Right atrium auricular region (tissue), 2 donors: ENCODE measurements at places on chromosomes 6 and 20.
A peak's percentile ranks its signal among the peaks of the same experiment; 100 is the strongest.

- H3K36me3 ChIP-seq, result no peaks in the 10 kb centered on the region
- H3K4me3 ChIP-seq, result no peak overlapping the region
- H3K4me1 ChIP-seq, result no peaks in the 10 kb centered on the region
- DNase-seq, result no peak
- H3K27me3 ChIP-seq, result no peaks in the 10 kb centered on the region
Observed at GRCh38 chr20:47559141-47559540, 57.5 kb downstream of the NCOA3 start.

GRCh38 chr6:127342946-127343808, at the start of gene ECHDC1:
Gene ECHDC1 (minus strand): TSS chr6:127343609. CDS start chr6:127331028, 12,581 bp downstream.
- DNase-seq, result peak; percentile 63
- no peaks in the 10 kb centered on the region for H3K27me3 ChIP-seq
- H3K36me3 ChIP-seq, result no peaks in the 10 kb centered on the region
- peak within 1 kb of the TSS; percentile 77 for H3K4me3 ChIP-seq
- H3K4me1 ChIP-seq, result no peaks in the 10 kb centered on the region
- H3K27ac ChIP-seq, result peak within 1 kb of the TSS; percentile 74

DNA sequence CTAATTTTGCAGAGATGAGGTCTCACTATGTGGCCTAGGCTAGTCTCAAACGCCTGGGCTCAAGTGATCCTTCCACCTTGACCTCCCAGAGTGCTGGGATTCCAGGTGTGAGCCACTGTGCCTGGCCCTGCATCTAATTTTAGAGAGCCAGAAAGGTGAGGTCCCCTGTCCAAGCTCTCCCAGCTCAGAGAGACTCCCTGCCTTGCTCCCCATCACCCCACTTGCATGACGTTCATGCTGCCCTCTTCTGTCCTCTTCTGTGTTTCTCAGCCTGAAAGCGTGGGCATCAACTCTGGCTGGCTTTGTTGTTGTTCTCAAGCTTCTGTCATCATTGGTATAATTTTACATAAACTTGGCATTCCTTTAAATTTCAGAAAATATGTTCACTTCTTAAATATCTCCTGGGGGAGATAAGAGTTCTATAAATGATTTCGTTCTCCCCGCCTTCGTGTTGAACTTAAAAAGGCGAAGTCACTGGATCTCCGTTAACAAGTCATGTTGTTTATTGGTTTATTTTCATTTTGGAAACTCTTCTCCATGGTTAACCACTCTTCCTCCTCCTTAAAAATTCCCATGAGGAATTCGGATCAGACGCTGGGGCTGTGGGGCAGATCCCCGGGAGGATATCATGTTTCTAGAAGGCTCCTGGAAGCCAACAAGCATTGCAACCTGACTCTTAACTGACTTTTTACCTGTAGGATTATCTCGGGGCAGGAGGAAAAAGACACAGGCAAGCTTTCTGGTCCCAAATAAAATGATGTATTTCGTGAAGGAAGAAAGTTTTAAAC, 13.2 kb upstream of the PARD6B start:
- H3K27ac ChIP-seq, result no peak overlapping the region
- H3K36me3 ChIP-seq, result no peaks in the 10 kb centered on the region
- H3K4me3 ChIP-seq, result no peak overlapping the region
- DNase-seq, result no peak
- peaks cover 14% of the 10 kb centered on the region for H3K4me1 ChIP-seq

DNA sequence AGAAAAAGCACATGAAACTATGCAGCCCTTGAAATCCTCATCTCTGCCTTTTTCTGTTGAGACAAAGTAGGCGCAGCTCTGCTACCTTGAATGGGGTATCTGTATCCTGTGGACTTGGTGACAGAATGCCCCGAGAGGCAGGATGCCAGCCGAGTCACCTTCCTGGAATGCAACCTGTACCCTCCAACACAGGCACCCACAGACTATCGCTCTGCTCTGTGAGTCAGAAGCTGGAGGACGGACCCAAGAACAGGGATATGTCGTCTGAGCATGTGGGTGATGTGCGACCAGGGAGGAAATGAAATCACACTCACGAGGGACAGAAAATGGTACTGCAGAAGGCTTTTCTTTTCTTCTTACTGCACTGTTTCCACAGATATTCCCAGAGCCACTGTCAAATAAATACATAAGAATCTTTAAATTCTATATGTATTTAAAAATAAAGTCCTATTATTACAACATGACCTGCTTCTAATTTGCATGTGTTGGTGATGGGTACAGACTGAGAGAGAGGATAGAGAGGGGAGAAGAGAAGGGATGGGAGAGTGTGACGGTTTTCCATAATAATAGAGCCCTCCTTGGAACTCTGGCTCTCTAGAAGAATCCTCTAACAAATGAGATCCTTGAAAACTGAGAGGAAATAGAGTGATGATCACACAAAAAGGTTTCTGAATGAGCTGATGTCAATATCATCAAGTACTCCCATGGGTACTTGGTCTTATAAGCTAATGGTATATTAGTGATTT, 308.1 kb downstream of the FOXC1 start:
- H3K36me3 ChIP-seq, result no peaks in the 10 kb centered on the region
- H3K4me1 ChIP-seq, result no peaks in the 10 kb centered on the region
- DNase-seq, result no peak
- H3K27ac ChIP-seq, result no peak overlapping the region

- no peaks in the 10 kb centered on the region for H3K4me1 ChIP-seq
- H3K36me3 ChIP-seq, result peaks cover 58% of the 10 kb centered on the region
Observed at GRCh38 chr6:44143731-44144130, 14.9 kb upstream of the CAPN11 start.

GRCh38 chr6:160057080-160057479, 64.5 kb upstream of the SLC22A1 start:
- no peak for DNase-seq
- peaks cover 90% of the 10 kb centered on the region for H3K36me3 ChIP-seq

DNA sequence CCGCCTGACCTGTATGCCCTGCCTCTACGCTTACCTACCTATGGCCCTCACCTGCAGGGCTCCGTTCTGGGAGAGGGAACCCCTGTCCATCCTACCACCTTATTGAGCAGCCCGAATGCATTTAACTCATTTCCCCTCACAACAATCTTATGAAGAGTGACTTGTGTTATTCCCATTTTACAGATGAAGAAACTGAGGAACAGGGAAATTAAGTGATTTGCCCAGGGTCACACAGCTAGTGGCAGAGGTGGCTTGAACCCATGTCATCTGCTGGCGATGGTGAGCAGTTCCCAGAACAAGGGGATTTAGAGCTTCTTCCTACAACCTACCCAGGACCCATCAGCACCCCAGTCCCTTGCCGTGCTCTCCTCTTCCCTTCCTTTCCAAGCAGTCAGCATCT, 42.3 kb upstream of the LRFN2 start:
- no peaks in the 10 kb centered on the region for H3K4me1 ChIP-seq
- H3K4me3 ChIP-seq, result no peak overlapping the region

DNA sequence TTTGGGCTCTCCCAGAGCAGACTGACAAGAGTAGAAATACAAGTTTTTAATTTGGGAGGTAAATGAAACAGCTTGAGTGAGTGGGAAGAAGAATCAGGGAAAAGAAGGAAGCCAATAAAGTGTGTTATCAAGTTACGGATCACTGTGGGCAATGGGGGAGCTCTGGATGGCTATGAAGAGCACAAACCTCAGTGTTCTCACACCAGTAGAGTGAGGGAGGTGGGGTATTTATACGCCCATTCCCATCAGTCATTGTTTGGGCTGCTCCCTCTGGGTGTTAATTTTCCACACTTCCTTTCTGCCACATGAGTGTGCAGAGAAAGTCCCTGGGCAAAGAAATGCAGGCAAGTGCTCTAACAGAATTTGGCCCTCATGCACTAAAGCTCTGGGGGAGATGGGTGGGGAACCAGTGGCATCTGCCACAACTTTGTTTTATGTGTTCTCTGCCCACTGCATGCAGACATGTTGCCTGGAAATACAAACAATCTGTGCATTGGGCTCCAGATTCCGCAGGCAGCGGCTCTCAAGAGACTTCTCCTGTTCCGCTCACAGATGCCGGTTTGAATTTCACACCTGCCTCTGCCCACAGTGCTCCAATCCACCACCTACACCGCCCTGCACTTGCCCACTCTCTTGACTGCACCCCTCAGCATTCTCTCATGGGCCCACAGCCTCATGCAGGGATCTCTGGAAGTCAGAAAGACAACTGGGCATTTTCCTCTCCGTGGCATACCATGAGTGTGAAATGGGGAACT, 211.1 kb upstream of the RNF24 start:
- no peak overlapping the region for H3K4me3 ChIP-seq
- no peaks in the 10 kb centered on the region for H3K4me1 ChIP-seq
- no peak for DNase-seq
- no peaks in the 10 kb centered on the region for H3K36me3 ChIP-seq

GRCh38 chr20:32356622-32357374, 1.3 kb upstream of the ASXL1 start:
- H3K4me3 ChIP-seq, result peak overlapping the region; percentile 90
- H3K27me3 ChIP-seq, result no peaks in the 10 kb centered on the region
- no peak for DNase-seq
- H3K36me3 ChIP-seq, result no peaks in the 10 kb centered on the region
- peak overlapping the region; percentile 98 for H3K27ac ChIP-seq

- H3K27ac ChIP-seq, result no peak overlapping the region
- no peaks in the 10 kb centered on the region for H3K4me1 ChIP-seq
- DNase-seq, result no peak
- H3K27me3 ChIP-seq, result no peaks in the 10 kb centered on the region
- H3K36me3 ChIP-seq, result no peaks in the 10 kb centered on the region
- H3K4me3 ChIP-seq, result no peak overlapping the region
Observed at GRCh38 chr6:25050356-25050755, 114.6 kb upstream of the RIPOR2 start.

DNA sequence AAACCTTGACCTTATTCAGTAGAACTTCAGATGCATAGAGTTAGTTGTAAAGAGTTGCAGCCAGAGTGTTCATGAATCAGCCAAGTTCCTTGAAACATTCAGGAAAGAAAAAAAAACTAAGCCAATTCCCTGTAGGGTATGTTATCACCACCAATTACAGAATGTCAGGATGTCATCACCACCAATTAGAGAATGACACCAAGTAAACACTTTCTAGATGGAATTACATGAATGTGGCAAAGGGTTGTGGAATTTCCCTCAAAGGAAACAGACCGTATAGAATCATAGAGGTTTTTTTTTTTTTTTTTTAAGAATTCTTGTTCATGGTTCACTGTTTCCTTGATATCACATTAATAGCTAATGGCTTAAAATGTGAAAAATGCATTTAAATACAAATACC, 472.1 kb upstream of the RNF217 start:
- DNase-seq, result no peak
- no peaks in the 10 kb centered on the region for H3K27me3 ChIP-seq
- H3K27ac ChIP-seq, result no peak overlapping the region
- H3K4me3 ChIP-seq, result no peak overlapping the region
- no peaks in the 10 kb centered on the region for H3K36me3 ChIP-seq
- no peaks in the 10 kb centered on the region for H3K4me1 ChIP-seq

DNA sequence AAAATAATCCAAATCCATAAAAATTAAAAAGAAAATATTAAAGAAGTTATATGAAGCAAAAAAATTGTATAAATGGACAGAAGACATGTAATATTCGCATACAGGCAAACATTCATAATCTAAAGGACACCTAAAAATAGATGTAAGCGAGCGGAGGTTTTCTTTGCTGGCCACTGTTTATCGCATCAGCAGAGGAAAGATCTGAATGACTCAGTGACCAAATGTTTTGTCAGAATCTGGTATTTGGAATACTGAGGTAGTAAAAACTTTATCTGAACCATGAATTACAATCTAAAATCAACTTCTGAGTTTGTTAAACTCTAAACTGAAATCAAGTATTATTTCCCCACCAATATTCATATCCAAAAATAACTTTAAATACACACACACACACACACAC, 7.8 kb downstream of the TSPYL4 start:
- H3K4me1 ChIP-seq, result peaks cover 36% of the 10 kb centered on the region
- DNase-seq, result no peak
- peak overlapping the region; percentile 72 for H3K27ac ChIP-seq
- peaks cover 6% of the 10 kb centered on the region for H3K36me3 ChIP-seq
- H3K4me3 ChIP-seq, result no peak overlapping the region
- H3K27me3 ChIP-seq, result no peaks in the 10 kb centered on the region

DNA sequence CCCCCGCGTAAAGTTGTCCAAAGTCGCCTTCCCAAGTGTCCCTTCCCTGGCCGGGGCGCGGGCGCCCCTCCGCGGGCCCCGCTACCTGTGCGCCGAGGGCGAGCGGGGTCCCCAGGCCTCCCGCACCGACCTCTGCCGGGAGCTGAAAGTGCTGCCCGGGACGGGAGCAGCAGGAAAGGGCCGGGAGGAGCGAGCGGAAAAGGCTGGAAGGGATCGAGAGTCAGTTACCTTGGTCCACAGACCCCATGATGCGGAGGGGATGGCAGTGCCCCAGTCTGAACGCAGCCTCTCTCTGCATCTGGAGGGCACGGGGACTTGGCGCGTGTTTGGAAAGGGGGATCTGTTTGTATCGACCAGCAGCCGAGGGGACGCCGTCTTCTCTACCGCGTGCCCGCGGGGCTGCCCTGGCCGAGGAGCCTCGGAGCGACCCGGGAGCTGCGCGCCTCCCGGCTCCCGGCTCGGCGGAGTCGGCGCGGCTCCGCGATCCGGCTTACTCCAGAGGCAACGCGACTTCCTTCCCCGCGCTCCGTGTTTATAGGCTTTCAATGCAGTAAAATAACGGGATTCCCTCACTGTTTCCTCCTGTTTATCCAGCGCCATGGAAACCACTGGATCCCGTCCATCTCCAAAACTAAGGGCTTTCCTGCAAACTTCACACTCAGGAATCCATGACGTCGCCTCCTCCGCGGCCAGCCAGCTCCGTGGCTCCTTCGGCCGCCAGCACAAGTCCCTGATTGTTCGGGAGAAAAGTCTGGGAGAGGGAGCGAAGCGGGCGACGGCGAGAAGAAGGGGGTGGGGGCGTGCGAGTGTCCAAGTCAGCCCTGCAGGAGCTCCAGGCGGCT, 20.0 kb upstream of the NFATC2 start:
- no peaks in the 10 kb centered on the region for H3K27me3 ChIP-seq
- H3K27ac ChIP-seq, result peak overlapping the region; percentile 96
- peak; percentile 94 for DNase-seq
- H3K4me1 ChIP-seq, result no peaks in the 10 kb centered on the region

GRCh38 chr20:57439432-57439831, 48.2 kb downstream of the RBM38 start:
- peaks cover 78% of the 10 kb centered on the region for H3K4me1 ChIP-seq
- H3K27ac ChIP-seq, result peak overlapping the region; percentile 91
- H3K27me3 ChIP-seq, result no peaks in the 10 kb centered on the region
- no peaks in the 10 kb centered on the region for H3K36me3 ChIP-seq
- H3K4me3 ChIP-seq, result no peak overlapping the region

GRCh38 chr6:56642366-56643261, at the start of gene DST:
Gene DST (minus strand): TSS chr6:56642889.
- H3K27me3 ChIP-seq, result no peaks in the 10 kb centered on the region
- DNase-seq, result no peak
- no peaks in the 10 kb centered on the region for H3K4me1 ChIP-seq
- H3K4me3 ChIP-seq, result no peak within 1 kb of the TSS
- H3K27ac ChIP-seq, result peak within 1 kb of the TSS; percentile 15
- peaks cover 36% of the 10 kb centered on the region for H3K36me3 ChIP-seq
